Liver (tissue), 10 donors: ENCODE measurements at places on chromosomes 3 and 15.
A peak's percentile ranks its signal among the peaks of the same experiment; 100 is the strongest.

GRCh38 chr15:98433346-98433745, 215.0 kb upstream of the IGF1R start:
- H3K4me3 ChIP-seq: no peak overlapping the region
- H3K27ac ChIP-seq: no peak overlapping the region
- no peak for DNase-seq
- no peaks in the 10 kb centered on the region for H3K27me3 ChIP-seq
- H3K4me1 ChIP-seq: no peaks in the 10 kb centered on the region
- no peaks in the 10 kb centered on the region for H3K36me3 ChIP-seq

- peaks cover 2% of the 10 kb centered on the region for H3K4me1 ChIP-seq
- no peaks in the 10 kb centered on the region for H3K36me3 ChIP-seq
- H3K4me3 ChIP-seq: no peak overlapping the region
- no peak for DNase-seq
- no peaks in the 10 kb centered on the region for H3K27me3 ChIP-seq
- no peak overlapping the region for H3K27ac ChIP-seq
Measured at GRCh38 chr3:15542614-15543013, 21.1 kb upstream of the COLQ start.

DNA sequence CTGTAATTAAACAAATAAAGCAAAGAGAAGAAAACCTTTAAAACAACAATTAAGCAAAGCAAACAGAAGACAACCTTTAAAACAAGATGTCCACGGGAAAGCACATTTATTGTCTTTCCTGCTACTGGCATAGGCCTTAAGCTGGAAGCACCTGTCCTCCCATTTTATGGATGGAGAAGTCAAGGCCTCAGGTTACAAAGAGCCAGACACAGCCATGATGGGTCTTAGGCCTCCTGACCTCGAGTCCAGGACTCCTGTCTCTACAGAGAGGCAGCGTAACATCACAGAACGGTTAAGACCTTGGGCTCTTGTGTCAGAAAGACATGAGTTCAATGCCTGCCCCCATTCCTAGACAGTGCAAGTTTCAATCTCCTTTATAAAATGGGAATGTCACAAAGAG, 54.7 kb upstream of the INSYN1 start:
- no peak for DNase-seq
- H3K36me3 ChIP-seq: no peaks in the 10 kb centered on the region
- no peak overlapping the region for H3K4me3 ChIP-seq
- H3K4me1 ChIP-seq: no peaks in the 10 kb centered on the region

- H3K4me1 ChIP-seq: no peaks in the 10 kb centered on the region
- peaks cover 36% of the 10 kb centered on the region for H3K36me3 ChIP-seq
- no peak for DNase-seq
- no peaks in the 10 kb centered on the region for H3K27me3 ChIP-seq
Measured at GRCh38 chr3:132570016-132570415, 27.1 kb upstream of the ACKR4 start.

DNA sequence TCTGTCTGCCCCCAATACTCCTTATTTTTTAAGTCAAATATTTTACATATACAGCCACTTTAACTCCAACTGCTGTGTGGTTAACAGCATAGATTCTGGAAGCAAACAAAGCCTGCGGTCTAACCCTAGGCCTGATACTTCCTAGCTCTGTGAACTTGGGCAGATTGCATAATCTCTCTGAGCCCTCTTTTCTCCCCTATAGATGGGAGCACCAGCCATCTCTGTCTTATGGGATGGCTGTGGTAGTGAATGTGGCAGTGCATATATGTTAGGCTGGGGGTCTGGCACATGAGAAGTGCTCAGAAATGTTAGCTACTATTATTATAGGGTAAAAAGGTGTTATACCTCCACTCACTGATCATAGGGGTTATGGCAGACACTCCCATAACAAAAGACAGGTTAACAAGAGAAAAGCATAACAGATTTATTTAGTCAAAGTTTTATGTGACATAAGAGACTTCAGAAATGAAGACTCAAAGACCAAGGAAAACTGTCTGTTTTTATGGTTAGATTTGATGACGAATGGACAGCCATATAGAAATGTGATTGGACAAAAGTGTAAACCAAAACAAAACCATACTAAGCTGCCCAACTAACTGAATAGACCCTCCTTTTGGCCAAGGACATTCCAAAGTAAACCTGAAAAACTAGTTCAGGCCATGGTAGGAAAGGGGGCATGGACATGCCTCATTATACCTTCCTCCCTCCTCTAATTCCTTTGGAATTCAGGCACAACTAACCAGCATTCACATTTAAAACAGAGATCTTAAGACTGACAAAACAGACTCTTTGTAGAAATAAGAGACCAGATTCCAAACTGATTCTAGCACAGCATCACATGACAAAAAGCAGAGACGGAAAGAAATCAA, 53.9 kb upstream of the DAZL start:
- no peaks in the 10 kb centered on the region for H3K36me3 ChIP-seq
- no peaks in the 10 kb centered on the region for H3K4me1 ChIP-seq
- no peak overlapping the region for H3K27ac ChIP-seq
- H3K27me3 ChIP-seq: no peaks in the 10 kb centered on the region
- no peak for DNase-seq
- H3K4me3 ChIP-seq: no peak overlapping the region

- H3K27me3 ChIP-seq: no peaks in the 10 kb centered on the region
- DNase-seq: no peak
- no peak overlapping the region for H3K4me3 ChIP-seq
- no peaks in the 10 kb centered on the region for H3K36me3 ChIP-seq
Measured at GRCh38 chr15:88230823-88231222, 25.7 kb downstream of the NTRK3 start.

GRCh38 chr3:146709969-146710368, 104.8 kb upstream of the PLSCR5 start:
- H3K36me3 ChIP-seq: no peaks in the 10 kb centered on the region
- no peaks in the 10 kb centered on the region for H3K27me3 ChIP-seq
- no peak overlapping the region for H3K27ac ChIP-seq
- no peaks in the 10 kb centered on the region for H3K4me1 ChIP-seq
- no peak overlapping the region for H3K4me3 ChIP-seq

DNA sequence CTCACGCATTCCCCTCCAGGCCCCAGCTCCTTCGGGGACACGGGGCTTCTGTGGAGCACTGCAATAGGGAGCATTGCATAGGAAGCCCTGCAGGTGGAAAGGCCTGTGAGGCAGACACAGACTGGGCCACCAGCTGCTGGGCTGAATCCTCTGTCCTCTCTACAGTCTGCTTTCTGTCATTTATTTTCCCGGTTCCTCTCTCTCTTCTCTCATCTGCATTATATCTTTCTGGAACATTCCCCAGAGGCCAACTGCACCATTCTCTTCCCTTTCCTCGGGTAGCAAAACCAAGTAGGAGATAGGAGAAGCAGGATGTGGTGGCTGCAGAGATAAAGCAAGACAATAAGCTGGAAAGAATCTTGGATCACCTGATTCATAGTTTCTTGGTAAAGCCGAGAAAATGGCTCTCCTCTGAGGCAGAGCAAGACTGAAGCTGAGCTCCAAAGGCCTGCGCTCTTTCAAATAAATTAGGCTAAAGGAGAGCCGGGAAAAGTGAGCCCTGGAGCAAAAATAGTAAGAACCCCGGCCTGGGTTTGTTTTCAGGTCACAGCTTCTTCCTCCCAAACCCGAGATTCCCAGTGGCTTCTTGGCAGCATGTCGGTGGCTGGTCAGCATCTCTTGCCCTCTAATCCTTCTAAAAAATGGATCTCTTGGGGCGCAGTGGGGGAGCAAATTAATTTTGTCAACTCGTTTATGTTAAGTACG, 5.3 kb downstream of the TM4SF4 start:
- H3K27me3 ChIP-seq: no peaks in the 10 kb centered on the region
- no peak overlapping the region for H3K4me3 ChIP-seq
- H3K36me3 ChIP-seq: peaks cover 17% of the 10 kb centered on the region
- peak overlapping the region; percentile 69 for H3K27ac ChIP-seq

GRCh38 chr15:92545996-92546395, 109.6 kb downstream of the FAM174B start:
- no peak overlapping the region for H3K4me3 ChIP-seq
- H3K27ac ChIP-seq: no peak overlapping the region
- no peaks in the 10 kb centered on the region for H3K4me1 ChIP-seq

GRCh38 chr15:62887113-62887570, 155.4 kb upstream of the TPM1 start:
- no peak for DNase-seq
- no peaks in the 10 kb centered on the region for H3K36me3 ChIP-seq
- peaks cover 31% of the 10 kb centered on the region for H3K4me1 ChIP-seq
- no peaks in the 10 kb centered on the region for H3K27me3 ChIP-seq
- peak overlapping the region; percentile 77 for H3K27ac ChIP-seq
- peak overlapping the region; percentile 20 for H3K4me3 ChIP-seq

GRCh38 chr3:107542665-107543064, 19.9 kb downstream of the BBX start:
- no peaks in the 10 kb centered on the region for H3K4me1 ChIP-seq
- H3K27me3 ChIP-seq: no peaks in the 10 kb centered on the region
- H3K4me3 ChIP-seq: no peak overlapping the region
- H3K27ac ChIP-seq: no peak overlapping the region
- DNase-seq: no peak
- no peaks in the 10 kb centered on the region for H3K36me3 ChIP-seq

DNA sequence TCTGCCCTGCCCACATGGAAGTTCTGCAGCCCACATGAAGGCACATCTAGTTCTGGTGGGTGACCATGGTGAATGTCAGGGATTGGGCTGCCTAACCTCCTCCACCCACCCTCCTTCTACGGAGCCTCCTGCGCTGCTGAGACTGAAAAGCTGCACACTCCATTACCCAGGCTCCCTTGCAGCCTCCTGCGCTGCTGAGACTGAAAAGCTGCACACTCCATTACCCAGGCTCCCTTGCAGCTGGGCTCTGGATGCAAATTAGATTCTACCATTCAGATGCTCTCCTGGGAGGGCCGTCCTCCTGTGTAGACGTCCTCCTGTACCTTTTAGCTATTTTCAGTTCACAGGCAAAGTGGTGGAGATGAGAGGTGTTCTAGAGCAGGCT, 32.1 kb downstream of the POMGNT2 start:
- H3K27me3 ChIP-seq: no peaks in the 10 kb centered on the region
- peaks cover 18% of the 10 kb centered on the region for H3K4me1 ChIP-seq
- DNase-seq: peak; percentile 19
- H3K27ac ChIP-seq: peak overlapping the region; percentile 95

- H3K4me1 ChIP-seq: no peaks in the 10 kb centered on the region
- no peak overlapping the region for H3K27ac ChIP-seq
- no peaks in the 10 kb centered on the region for H3K36me3 ChIP-seq
- DNase-seq: no peak
- H3K27me3 ChIP-seq: no peaks in the 10 kb centered on the region
Measured at GRCh38 chr3:160065282-160065681, 76.6 kb downstream of the IL12A start.

DNA sequence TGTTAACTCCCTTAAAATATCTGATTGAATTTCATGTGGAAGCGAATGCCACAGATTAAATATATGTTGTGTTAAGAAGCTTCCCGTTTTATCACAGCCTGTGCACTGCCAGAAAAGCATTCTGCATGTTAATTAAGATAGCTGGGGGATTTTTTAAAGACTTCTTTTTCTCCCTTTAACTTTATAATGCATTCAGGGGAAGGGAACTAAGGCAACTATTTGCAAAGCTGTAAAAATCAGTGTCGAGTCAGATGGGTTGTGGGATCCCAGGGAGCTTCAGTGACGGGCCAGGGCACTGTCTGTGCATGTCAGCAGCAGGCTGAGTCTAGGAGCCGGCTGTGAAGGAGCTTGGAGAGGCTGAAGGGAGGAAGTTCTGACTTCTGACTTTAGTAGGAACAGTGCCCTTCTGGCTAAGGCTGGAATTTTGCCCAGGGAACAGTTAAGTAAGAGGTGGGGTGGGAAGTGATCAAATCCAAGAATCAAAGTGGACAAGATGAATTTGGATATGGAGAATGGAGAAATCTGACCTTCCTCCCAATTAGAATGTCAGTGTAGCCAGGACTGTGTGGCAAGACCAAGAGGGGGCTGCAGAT, 77.7 kb downstream of the ABHD5 start:
- no peak for DNase-seq
- peaks cover 10% of the 10 kb centered on the region for H3K4me1 ChIP-seq
- H3K27me3 ChIP-seq: no peaks in the 10 kb centered on the region

DNA sequence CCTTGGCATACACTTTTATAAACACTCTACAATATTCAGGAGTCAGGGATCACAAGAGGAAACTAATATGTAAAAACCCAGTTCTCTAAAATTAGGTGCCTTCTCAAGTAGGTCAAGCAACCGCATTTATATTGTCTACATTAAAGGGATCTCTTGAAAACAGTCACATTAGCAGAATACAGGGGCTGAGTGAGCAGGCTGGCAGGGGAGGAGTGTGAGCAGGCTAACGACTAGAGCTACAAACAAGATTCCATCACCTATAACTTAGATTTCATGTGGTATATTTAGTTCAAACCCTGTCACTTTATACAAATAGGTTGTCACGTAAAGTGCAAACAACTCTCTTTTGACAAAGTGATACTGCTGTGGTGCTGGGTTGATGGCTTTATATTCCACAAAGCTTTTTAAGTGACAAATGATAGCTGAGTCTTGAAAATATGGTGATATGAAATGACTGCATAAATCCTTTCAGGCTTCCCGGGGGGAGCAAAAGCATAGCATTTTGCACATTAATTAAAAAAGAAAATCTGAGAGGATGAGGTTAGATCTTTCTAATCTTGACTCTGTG, 937.9 kb downstream of the FHIT start:
- H3K4me3 ChIP-seq: no peak overlapping the region
- H3K27ac ChIP-seq: no peak overlapping the region
- no peaks in the 10 kb centered on the region for H3K36me3 ChIP-seq
- no peaks in the 10 kb centered on the region for H3K27me3 ChIP-seq

GRCh38 chr3:49018707-49019006, 277 bp upstream of the DALRD3 start:
- peak overlapping the region; percentile 89 for H3K4me3 ChIP-seq
- peaks cover 21% of the 10 kb centered on the region for H3K36me3 ChIP-seq
- peak overlapping the region; percentile 30 for H3K27ac ChIP-seq
- H3K27me3 ChIP-seq: no peaks in the 10 kb centered on the region
- H3K4me1 ChIP-seq: peaks cover 45% of the 10 kb centered on the region

DNA sequence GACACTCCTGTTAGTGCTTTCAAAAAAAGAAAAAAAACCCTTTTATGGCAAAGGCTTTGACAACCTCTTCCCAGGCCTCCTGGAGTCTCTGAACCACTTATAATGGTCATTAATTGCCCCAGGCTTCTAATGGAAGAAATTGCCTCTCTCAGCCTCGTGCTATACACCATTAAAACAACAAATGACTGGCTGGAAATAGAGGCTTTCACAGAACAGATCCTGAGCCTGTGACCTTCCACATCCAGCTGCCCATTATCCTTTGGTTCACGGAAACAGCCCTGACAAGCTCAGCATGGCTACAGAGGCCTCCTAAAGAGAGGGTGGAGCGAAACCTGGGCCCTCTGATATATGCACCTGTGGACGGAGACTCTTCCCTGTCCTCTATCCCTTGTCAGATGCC, 26.8 kb upstream of the MKRN3 start:
- H3K27ac ChIP-seq: no peak overlapping the region
- H3K27me3 ChIP-seq: no peaks in the 10 kb centered on the region
- H3K36me3 ChIP-seq: no peaks in the 10 kb centered on the region
- no peak for DNase-seq
- H3K4me3 ChIP-seq: no peak overlapping the region
- H3K4me1 ChIP-seq: no peaks in the 10 kb centered on the region

GRCh38 chr3:71069797-71070196, 513.7 kb downstream of the FOXP1 start:
- H3K4me1 ChIP-seq: peaks cover 11% of the 10 kb centered on the region
- no peaks in the 10 kb centered on the region for H3K27me3 ChIP-seq
- DNase-seq: no peak
- no peaks in the 10 kb centered on the region for H3K36me3 ChIP-seq
- H3K4me3 ChIP-seq: no peak overlapping the region

- no peaks in the 10 kb centered on the region for H3K4me1 ChIP-seq
- DNase-seq: no peak
- no peak overlapping the region for H3K27ac ChIP-seq
- H3K27me3 ChIP-seq: no peaks in the 10 kb centered on the region
- no peak overlapping the region for H3K4me3 ChIP-seq
- no peaks in the 10 kb centered on the region for H3K36me3 ChIP-seq
Measured at GRCh38 chr3:159987291-159987711, 1.3 kb upstream of the IL12A start.
